Fibroblast of the aortic adventitia (primary cell): ENCODE measurements at places on chromosomes 5 and 9. TPM values are rescaled to one million over a fixed set of nuclear protein-coding genes. Genes with fewer than 3 reads are reported as not detected.
A peak's percentile ranks its signal among the peaks of the same experiment; 100 is the strongest.

DNA sequence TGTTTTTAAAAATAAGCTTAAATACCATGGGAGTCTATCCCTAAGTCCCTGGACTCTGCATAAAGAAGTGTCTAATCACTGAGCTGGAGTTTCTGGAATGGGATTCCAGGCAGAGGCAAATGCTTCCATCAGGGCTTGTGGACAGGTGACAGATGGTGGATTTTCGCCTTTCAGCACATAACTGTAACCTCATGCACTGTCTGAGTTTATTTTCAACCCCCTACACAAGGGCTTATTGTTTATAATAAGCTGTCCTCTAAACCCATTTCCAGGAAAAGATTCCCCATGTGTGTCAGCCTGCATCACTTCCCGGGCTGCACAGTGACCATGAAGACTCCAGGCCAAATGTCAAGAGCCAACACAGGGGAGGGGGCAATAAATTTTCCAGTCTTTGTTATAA lies 264.0 kb downstream of the PIK3R1 start:
- no peak for DNase-seq

GRCh38 chr9:88745276-88746001 lies 210.5 kb downstream of the NXNL2 start:
- peak; percentile 99 for DNase-seq

The SLC45A2 gene
- 0.09 TPM in 1 of 2 replicates, not detected in the other for total RNA-seq

The PRRT1B gene
- not detected in 2 replicates for total RNA-seq

GRCh38 chr9:15714746-15715145 lies 161.9 kb downstream of the CCDC171 start:
- no peak for DNase-seq

DNA sequence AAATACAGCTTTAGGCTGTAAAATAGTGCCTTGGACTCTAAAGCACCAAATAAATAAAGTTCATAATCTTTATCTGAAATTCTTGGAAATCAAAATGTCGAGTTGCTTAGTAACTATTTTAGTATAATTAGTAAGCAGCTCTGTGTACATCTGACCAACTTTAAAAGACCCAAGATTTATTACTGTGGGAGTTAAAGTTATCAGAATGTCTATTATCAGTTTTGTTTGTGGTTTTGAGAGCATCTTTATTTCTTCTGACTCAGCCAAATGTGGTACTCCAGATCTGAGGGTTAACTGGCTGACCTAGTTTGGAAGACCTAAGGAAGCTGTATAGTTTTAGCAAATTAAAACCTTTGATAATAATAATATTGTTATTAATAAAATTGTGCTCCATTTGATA lies 81.2 kb downstream of the PRLR start:
- no peak for DNase-seq

GRCh38 chr9:126991183-126991582 lies 76.6 kb downstream of the RALGPS1 start:
- no peak for DNase-seq

- no peak for DNase-seq
These were observed 348.7 kb upstream of the GRIN3A start for GRCh38 chr9:102087141-102087540.

The PCDHB6 gene
- total RNA-seq = 0.18 TPM in 1 of 2 replicates, not detected in the other

DNA sequence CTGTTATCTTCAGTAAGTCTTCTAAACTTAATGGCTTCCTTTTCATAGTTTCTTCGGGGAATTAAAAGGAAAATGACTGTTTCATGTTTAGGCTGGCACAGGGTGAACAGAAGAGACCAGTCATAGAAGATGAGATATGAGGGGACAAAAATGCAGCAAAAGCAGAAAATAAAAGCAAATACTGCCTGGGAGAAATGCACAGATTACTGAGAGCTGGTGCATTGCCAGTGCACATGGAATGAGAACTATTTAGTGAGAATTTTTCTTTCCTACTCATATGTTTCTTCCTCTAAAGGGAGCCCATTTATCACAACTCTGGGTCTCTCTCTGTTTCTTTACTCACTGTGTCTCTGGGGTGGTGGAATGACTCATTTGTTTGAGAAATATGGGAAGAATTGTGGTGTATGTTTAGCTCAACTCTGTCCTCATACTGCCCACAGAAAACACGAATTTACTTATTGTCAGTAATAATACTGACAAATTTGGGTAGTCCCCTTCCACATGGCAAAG lies 25.9 kb upstream of the ANKRD55 start:
- DNase-seq = peak; percentile 98

The IDNK gene
- total RNA-seq = 6.0 and 7.6 TPM in 2 replicates
